ENCODE measurements at places on chromosomes 4 and X.

DNA sequence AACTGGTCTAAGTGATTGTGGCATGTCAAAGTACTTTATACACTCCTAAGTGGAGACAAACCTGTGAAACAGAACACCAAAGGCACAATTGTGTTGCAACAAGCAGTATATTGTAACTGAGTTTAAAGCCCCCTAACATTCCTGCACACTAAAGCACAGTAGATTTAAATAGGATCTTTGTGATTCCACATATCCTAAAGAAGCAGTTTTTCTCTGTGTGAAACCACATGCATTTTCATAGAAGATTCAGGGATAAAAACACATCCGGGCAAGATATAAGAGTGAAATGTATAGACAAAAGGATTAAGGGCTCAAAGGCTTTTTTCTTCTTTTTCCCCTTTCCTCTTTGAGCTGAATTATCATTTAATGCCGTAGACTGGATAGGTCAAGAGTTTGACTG lies 82.2 kb downstream of the ANK2 start:
- DNase-seq = no peak

GRCh38 chr4:14184265-14184664 lies 556.7 kb upstream of the BOD1L1 start:
- DNase-seq = no peak

- DNase-seq = no peak
Observed at GRCh38 chr4:180518906-180519305, 1724.3 kb upstream of the TENM3 start.

DNA sequence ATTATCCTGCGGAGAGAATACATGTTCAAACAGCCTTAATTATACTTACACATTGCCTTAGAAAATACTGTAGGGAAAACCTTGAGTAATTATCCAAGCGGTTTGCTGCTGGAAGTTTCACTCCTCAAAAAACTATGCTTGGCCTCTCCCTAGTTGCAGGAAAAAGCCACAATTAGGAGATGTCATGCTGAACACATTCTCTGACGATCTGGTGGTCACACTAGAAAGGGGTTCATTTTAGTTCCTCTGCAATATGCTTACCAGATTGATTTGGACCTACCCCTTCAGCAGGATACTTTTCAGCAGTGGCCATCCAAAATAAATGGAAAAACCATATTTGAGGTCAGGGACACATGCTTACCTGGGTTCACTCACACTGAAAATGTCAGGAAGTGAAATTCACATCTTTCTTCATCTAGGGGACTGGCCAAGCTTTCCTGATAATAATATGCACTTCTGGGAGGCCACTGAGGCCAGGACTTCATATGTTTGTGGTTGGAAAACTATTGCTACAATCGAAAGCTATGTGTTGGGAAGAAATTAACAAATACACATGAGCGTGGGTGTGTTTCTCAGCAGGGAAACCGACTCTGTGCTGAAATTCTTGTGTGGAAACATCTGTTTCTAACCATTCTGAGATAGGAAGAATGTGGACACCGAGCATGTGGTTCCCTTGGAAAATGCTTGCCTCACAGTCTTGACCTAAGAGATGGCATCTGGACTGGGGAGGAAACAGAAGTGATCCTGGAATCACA lies 68.8 kb downstream of the ATXN3L start:
- no peak for DNase-seq

DNA sequence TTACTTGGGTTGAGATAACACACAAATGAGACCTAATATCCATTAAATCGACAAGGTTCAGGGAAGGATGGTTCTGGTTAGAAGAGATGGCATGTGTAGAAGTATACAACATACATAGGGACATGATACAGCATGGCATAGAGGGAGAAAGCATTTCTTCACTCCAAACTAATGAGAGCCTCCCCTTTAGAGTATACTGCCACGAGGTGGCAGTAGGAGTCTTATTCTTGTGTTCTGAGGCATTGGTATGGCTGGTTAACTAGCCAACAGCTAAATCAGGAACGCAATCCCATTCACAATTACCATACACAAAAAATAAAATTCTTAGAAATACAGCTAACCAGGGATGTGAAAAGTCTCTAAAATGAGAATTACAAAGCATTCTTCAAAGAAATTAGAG lies 29.1 kb upstream of the TRO start:
- DNase-seq = no peak

DNA sequence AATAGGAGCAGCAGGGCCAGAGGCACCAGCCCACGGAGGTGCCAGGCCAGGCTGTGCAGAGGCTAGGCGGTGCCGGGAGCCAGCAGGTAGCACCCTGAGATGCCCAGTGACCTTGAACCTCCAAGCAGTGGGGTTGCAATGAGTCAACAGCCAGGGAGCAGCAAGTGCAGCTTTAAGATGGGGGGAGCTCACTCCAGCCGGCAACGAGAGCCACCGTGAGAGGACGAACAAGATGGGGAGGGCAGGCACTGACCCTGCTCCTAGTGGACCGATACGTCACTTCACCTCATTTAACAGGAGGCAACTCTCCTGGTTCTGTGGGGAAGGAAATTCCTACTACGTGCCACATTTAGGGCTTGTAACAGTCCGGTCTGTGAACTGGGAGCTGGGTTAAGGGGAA lies 4.8 kb downstream of the LETM1 start:
- DNase-seq = no peak

GRCh38 chr4:158754385-158755180 lies 14.2 kb upstream of the FNIP2 start:
- no peak for DNase-seq

- no peak for DNase-seq
Observed at GRCh38 chrX:96538104-96538725, 146.4 kb upstream of the DIAPH2 start.

DNA sequence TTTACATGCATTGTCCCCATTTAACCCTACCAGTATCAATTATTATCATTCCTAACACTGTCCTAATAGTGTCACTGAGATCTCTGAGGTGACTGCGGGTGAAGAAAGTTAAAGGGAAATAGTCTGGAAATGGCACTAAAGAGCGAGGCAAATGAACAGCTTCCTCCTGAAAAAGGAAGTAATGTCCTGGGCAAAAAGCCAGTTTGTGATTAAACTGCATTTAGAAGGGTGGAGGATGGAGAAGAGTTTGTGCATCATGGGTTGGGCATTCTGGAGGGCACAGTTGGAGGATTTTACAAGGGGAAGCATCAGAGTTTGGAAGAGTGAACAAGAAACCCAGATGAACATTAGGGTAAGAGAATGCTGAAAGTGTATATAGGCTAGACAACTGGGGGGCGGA lies 60.5 kb upstream of the SLC25A4 start:
- no peak for DNase-seq

GRCh38 chr4:1658146-1658545 lies 26.0 kb downstream of the FAM53A start:
- DNase-seq = no peak

DNA sequence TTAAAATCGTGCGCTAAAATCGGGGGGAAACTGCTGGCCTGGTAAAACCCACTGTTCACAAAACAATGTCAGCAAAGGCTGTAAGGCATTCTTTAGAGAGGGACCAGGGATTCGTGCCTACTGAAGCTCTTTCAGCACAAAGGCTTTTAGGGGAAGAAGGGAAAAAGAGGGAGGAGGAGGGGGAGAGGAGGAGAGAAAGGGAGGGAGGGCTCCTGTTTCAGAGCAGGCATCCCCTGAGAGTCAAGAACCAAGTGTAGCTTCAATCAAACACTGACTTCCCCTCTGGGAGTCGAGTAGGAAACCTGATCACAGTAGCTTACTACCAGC lies 9.5 kb downstream of the BCOR start:
- no peak for DNase-seq

- no peak for DNase-seq
Observed at GRCh38 chrX:77945910-77946545, 23.4 kb downstream of the PGAM4 start.

- no peak for DNase-seq
Observed at GRCh38 chrX:125398959-125399440, 79.3 kb downstream of the TEX13C start.

DNA sequence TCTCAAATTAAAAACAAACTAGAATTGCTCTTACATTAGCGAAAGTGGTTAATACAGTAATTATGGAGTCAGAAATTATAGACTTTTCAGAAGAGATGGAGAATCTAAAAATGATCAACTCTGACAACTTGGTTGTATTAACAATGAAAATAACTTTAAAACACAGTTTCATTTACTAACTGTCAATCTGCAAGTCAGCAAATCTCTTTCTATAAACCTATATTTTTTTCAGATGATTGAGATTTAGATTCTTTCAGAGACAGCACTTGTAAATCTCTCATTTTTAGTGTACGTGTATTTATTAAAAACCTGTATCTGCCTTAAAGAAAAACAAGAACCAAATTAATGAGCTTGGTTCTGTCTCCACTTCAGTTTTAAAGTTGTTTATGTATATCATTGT lies 311.4 kb downstream of the EPHA5 start:
- DNase-seq = no peak

DNA sequence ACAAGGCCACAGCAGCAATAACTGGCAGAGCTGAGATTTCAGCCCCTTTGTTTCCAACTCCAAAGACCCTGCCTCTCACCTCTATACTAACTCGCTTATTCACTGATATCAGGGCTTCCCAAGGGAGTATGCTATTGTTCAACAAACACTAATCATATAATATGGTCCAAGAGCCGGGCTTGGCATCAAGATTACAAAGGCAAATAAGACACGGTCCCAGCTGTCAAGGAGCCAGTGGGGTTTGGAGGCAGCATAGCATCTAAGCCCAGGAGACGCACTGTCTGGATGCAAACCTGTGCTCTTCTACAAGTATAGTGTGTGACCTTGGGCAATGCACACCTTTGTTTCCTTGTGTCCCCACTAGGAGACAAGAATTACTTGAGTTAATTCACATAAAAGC lies 28.7 kb downstream of the PAPSS1 start:
- DNase-seq = no peak

DNA sequence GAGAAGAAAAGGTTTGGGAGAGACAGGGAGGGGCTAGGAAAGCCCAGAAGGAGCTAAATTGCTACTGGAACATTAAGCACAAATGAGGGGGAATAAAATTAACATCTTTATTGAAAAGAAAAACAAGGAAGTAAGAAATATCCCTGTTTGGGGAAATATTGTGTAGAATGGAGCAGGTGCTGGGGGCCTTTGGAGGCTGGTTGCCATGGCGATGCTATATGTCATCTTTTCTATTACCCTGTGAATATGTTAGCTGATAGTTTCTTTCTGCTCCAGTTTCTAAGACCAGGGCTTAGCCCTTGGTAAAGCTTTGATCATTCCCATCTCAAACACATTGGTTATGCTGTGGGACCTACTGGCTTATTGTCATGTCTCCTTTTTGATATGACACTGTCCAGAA lies 28.7 kb downstream of the TMEM31 start:
- DNase-seq = no peak

GRCh38 chr4:116705466-116705865 lies 379.9 kb downstream of the TRAM1L1 start:
- DNase-seq = no peak

DNA sequence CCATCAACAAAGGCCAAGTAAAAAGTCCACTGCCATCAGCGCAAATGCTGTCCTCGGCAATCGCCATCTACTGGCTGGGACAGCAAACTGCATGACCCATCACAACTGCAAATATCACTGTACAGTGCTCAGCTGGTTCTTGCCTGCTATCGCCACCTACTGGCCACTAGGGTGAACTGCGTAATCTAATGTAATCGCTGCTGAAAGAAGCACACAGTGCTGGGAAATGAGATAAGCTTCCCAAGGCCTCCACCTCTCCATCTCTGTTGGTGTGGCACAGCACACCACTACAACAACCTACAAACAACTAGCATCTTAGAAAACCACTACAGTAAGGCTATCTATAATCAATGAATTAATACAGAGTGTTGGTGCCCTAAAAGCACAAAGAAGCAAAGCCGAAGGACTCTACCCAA lies 298.3 kb downstream of the TEX13A start:
- peak; percentile 9 for DNase-seq
